Muscle of back (tissue), 13 donors: ENCODE measurements at places on chromosomes 4 and X.

DNA sequence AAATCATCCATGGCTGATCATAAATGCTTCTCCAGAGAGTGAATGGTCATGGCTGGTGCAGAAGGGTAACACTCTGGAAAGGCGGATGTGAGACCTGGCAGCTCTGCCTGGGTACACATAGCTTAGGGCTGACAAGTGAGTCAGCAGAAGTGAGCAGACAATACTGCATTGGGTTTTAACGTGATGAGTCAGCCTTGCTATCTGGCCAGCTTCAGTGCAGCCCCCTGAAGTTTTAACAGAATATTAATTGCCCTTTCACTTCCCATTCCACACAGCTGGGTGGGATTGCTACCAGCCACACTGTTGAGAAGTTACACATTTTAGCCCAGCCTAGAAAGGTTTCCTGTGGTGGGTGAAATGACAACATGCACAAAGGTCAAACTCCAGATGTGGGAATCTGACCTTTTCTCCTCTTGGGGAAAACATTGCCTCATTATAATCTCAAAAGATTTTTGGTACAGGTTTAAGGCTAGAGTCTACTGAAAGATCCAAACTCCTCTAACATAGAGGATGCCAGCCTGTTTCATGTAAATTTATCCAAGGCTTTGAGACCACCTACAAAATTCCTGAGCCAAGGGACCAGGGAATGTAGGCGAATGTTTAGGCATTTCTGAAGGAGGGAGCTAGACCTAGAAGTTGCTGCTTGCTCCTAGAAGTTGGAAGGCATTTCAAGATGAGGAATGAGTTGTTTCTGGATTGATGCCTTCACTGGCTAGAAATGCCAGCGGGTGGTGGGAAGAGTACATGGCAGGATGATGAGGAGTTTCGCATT lies 230.3 kb upstream of the PGRMC2 start:
- DNase-seq = peak; percentile 52

- no peak for DNase-seq
These were observed 6.1 kb upstream of the SPON2 start for GRCh38 chr4:1178300-1179088.

GRCh38 chrX:11319806-11320520 lies 26.8 kb downstream of the AMELX start:
- no peak for DNase-seq

DNA sequence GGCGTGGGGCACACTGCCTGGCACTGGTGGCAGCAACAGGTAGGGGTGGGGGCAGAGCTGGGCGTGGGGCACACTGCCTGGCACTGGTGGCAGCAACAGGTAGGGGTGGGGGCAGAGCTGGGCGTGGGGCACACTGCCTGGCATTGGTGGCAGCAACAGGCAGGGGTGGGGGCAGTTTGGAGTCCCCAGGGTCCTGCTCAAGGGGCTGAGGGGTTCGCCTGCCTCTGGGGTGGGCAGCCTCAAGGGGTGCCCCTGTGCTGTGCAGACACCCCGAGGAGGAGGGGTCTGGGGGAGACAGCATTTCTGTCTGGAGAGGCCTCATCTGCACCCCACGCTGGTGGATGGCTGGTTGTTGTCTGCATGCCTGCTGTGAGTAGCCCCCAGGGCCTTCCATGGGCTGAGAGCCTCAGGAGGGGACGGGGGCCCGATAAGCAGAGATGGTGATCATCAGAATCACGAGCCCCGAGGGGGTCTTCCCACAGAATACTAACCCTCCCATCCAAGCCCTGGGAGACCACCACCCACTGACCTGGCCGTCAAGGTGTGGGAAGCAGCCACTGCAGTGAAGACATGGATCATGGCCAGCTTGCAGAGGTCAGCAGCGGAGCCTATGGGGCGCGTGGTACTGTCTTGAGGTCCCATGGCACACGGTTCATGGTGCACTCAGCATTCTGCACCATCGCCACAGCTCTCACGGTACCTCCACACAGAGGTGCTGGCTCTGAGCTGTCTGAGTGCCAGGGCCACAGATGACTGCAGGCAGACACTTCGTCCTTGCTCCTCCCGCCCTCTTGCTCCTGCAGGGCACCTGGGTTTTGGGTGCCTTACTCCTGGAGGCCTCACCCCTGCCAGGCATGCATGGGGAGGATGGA lies 21.5 kb downstream of the NAT8L start:
- no peak for DNase-seq

GRCh38 chrX:37796805-37797204 lies 16.9 kb downstream of the CYBB start:
- DNase-seq = no peak

DNA sequence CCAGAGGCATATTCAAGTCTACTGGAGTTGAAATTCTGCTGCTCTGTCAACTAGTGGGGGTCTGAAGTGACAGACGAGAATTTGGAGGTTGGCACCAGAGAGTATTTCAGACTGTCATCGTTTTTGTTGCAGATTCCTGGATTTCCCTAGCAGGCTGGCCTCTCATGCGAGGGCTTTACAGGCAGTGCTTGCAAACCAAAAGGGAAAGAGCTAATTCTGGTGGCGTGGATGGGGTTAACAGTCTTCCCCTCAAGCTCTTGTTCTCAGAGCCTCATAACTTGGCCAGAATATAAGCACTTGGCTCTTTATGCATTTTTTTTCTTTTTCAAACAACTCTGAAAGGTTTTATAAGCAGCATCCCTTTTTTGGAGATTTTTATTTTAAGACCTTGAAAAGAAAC lies at the start of gene SPARCL1:
Gene SPARCL1 (minus strand): TSS at position 190 of the 400 bp plus-strand sequence. CDS start 29,802 bp downstream, outside the sequence.
- peak; percentile 89 for DNase-seq

- DNase-seq = no peak
These were observed 20.4 kb downstream of the UVSSA start for GRCh38 chr4:1367230-1367935.

DNA sequence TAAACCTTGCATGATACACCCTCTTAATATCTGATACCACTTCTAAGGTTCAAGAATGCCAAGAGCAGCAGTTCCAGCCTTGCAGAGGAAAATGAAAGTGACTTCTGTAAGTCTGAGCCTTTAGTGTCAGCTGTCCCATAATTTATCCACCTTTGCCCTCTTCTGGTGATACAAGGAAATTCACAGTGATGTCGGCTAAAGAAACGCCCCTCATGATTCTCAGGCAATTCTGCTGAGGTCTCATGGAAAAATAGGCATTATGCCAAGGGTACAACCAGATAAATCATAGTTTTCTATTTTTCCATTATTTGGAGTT lies 172.2 kb upstream of the CXCL13 start:
- peak; percentile 51 for DNase-seq

DNA sequence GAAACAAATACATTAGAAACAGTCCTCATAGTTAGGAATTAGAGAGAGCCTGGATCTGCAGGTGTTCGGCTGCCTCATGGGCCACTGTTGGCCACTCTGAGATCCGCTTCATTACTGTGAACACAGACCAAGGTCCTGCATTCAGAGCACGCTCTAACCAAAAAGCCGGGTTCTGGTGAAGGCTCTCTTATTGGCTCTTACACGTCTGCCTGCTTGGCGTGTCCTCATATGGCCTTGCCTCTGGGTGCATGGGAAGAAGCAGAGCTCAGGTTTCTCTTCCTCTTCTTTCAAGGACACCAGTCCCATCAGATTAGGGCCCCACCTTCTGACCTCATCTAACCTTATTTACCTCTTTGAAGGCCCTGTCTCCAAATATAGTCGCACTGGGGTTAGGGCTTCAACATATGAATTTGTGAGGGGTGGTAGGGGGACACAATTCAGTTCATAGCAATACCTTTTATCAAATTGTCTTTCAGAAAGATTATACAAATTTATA lies 37.1 kb upstream of the ELF2 start:
- no peak for DNase-seq

GRCh38 chr4:3436048-3436797 lies 5.5 kb upstream of the HGFAC start:
- DNase-seq = no peak

GRCh38 chr4:150743564-150744342 lies 161.8 kb downstream of the MAB21L2 start:
- DNase-seq = no peak

- no peak for DNase-seq
These were observed 126.4 kb downstream of the BTC start for GRCh38 chr4:74667944-74668343.

GRCh38 chr4:64718091-64718490 lies 308.8 kb upstream of the TECRL start:
- DNase-seq = no peak

GRCh38 chr4:4575284-4576211 lies 33.7 kb upstream of the STX18 start:
- peak; percentile 74 for DNase-seq

DNA sequence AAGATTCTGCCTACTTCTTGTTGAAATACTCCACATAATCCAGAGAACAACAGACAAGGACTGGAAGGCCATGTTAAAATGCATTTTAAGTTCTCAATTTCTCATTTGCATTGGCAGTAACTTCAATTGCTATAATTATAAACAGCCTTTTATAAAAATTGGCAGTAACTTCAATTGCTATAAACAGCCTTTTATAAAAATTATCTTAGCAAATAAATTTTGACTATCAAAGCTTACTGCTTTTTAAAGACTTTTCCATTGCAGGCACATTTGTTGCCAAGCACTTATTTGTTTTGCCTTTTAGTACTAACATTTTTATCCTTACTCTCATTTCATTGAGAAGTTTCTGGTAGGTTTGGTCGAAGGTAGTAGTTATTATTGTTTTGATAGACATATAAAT lies 17.8 kb downstream of the SCFD2 start:
- DNase-seq = peak; percentile 11

GRCh38 chr4:48629458-48629857 lies 139.4 kb downstream of the ZAR1 start:
- no peak for DNase-seq

- no peak for DNase-seq
These were observed 289.6 kb downstream of the CXXC4 start for GRCh38 chr4:104205116-104205515.

DNA sequence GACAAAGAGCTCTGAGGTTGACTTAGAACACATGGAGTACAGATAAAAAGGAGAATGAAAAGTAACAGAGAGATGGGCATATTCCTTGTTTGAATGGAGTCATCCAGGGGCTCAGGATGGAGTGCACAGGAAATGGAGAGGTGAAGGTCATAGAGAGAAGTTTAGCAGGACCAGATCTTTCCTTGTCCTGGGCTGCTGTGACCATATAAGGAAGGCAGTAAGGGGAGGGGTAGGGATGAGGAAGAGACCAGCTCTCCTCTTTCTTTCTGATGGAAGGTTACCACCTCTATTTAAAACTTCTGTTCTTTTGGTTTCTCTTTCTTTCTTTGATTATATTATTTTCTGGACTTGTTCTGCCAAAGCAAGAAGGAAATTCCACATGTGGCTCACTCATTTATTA lies 27.0 kb downstream of the AR start:
- DNase-seq = no peak

DNA sequence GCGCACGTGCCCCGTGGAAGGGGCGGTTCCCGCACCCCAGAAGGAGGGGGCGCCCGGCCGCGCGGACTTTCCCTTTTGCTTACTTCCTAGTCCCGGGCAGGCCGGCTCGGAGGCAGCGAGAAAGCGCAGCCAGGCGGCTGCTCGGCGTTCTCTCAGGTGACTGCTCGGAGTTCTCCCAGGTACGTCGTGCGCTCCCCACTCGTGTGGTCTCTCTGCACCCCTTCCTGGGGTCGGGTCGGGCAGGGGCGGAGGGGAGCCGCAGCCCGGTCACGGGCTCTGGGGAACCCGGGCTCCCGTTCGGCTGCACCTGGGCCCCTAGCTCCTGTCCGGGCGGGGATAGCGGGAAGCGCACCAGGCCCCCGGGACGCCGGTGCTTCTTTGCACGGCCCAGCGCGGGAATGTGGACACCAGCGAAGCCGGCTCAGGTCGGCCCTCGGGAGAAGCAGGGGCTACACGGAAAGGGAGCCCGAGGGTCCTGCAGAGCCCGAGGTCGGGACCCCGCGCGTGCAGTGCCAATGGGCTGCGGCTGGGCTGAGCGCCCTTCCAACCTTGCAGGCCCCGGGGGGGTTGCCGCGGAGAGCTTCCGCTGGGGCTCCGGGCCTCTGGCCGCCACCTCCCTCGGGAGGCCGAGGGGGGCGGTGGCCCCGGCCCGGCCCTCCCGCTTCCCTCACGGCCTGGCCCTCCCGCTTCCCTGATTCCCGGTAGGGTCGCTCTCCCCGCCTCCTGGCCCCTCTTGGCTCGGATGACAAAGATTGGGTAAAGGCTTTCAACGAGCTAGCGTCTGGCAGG lies at the start of gene TLR2:
Gene TLR2 (plus strand): TSS at position 99 of the 789 bp plus-strand sequence. CDS start 18,628 bp downstream, outside the sequence.
- peak; percentile 57 for DNase-seq

DNA sequence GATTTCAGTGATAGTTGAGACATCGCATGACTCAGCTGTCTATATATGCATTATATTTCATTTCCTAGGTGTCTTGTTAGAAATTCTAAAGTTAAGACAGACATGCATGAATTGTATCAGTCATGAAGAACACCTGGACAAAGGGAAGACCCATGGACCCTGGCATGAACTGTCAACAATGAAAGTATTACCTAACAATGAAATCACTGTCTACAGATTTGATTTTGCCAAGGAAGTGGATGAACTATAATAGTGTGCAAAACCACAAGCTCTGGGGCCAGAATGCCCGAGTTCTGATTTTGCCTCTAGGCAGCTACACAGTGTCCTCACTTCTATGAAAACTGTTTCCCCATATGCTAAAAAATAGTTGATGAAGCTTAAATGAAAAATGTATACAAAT lies 386.1 kb downstream of the NLGN4X start:
- no peak for DNase-seq

DNA sequence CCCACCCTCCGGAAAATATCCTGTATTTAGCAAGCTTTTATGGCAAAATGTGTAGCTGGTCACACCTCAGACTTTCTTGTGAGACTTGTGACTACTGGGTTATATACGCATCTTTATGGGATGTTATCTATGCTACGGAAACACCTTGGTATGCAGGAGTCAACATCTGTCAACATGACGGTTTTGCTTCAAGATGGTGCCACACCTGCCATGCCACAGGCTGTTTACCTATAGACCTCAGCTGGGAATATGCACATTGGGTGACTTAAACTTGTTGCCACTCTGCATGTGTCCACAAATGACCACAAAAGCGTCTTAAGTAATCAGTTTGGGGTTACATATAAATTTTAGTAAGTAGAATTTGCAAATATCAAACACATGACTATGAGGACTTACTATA lies 192.3 kb upstream of the ATP6AP2 start:
- DNase-seq = no peak

- peak; percentile 41 for DNase-seq
These were observed 137.6 kb downstream of the EGF start for GRCh38 chr4:110049951-110050925.

- DNase-seq = no peak
These were observed 111.4 kb upstream of the TTC29 start for GRCh38 chr4:147056940-147057610.

GRCh38 chr4:118865091-118865708 lies 23.5 kb upstream of the SYNPO2 start:
- DNase-seq = peak; percentile 25

- no peak for DNase-seq
These were observed 84.5 kb downstream of the CT47B1 start for GRCh38 chrX:120791013-120791643.

GRCh38 chr4:24497221-24497620 lies 87.1 kb downstream of the DHX15 start:
- DNase-seq = no peak

GRCh38 chr4:169228076-169228475 lies 42.7 kb downstream of the SH3RF1 start:
- no peak for DNase-seq

GRCh38 chrX:119682019-119682989 lies 10.7 kb downstream of the SEPTIN6 start:
- no peak for DNase-seq

GRCh38 chr4:182819751-182820150 lies 97.4 kb downstream of the DCTD start:
- no peak for DNase-seq
